ENCODE measurements at places on chromosomes 16 and 17. TPM values are rescaled to one million over a fixed set of nuclear protein-coding genes. Genes with fewer than 3 reads are reported as not detected.
A peak's percentile ranks its signal among the peaks of the same experiment; 100 is the strongest.

GRCh38 chr17:38729886-38730525 lies at the start of gene CISD3:
TSS of gene CISD3 (plus strand) at chr17:38730341. CDS start at chr17:38730359, 18 bp downstream.
- H3K27ac ChIP-seq = peak within 1 kb of the TSS; percentile 53
- H3K4me1 ChIP-seq = peaks cover 35% of the 10 kb centered on the region
- peaks cover 23% of the 10 kb centered on the region for H3K36me3 ChIP-seq
- peak; percentile 84 for DNase-seq
- H3K4me3 ChIP-seq = peak within 1 kb of the TSS; percentile 92
- peaks cover 17% of the 10 kb centered on the region for H3K27me3 ChIP-seq

- H3K4me1 ChIP-seq = peaks cover 3% of the 10 kb centered on the region
- H3K27ac ChIP-seq = peak within 1 kb of the TSS; percentile 70
- peak; percentile 85 for DNase-seq
- peak within 1 kb of the TSS; percentile 87 for H3K4me3 ChIP-seq
Measured at GRCh38 chr17:49230636-49231562, at the start of gene PHOSPHO1. TSS of gene PHOSPHO1 (minus strand) at chr17:49230787. CDS start at chr17:49226691, 4,096 bp downstream.

DNA sequence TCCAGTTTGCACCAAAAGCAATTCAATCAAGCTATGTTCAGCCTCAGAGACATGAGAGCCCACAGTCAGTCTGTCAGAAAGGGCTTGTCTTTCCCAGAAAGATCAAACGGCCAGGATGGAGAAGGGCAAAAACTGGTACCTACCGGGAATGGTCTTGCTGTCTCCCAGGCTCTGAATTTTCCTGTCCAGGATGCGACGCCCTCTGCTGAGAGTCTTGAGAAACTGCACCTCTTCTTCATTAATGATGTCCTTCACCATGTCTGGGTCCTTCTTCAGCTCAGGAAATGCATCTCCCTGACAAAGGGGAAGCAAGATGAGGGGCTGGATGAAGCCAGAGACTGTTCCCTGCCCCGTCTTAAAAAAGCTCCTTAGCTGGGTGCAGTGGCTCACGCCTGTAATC lies 15.8 kb upstream of the EXOSC6 start:
- H3K36me3 ChIP-seq = peaks cover 46% of the 10 kb centered on the region
- H3K27ac ChIP-seq = peak overlapping the region; percentile 18
- peaks cover 4% of the 10 kb centered on the region for H3K4me1 ChIP-seq
- no peaks in the 10 kb centered on the region for H3K27me3 ChIP-seq
- DNase-seq = peak; percentile 70
- H3K4me3 ChIP-seq = no peak overlapping the region

GRCh38 chr16:67530013-67530939 lies 1.6 kb downstream of the RIPOR1 start:
- H3K4me1 ChIP-seq = peaks cover 28% of the 10 kb centered on the region
- H3K27ac ChIP-seq = peak overlapping the region; percentile 77
- no peak for DNase-seq
- H3K27me3 ChIP-seq = peaks cover 34% of the 10 kb centered on the region

DNA sequence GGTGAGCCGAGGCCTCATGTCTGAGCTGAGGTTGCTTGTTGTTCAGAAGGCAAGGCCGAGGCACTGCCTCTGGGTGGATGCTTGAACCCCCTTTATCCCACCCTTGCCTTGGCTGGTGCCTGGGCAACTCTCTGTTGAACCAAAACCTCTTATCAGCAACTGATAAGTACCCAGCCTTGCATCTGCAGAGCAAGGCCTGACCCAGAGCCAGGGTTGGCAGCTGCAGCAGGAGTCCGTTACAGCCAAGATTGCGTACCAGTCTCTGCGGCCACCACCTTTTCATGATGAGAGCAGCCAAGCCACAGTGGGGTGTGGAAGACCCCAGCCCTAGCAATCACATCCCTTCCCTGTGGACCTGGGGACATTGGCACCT lies 118.3 kb downstream of the RAB11FIP4 start:
- no peaks in the 10 kb centered on the region for H3K36me3 ChIP-seq
- H3K4me1 ChIP-seq = no peaks in the 10 kb centered on the region
- H3K27ac ChIP-seq = no peak overlapping the region
- DNase-seq = no peak
- peaks cover 4% of the 10 kb centered on the region for H3K27me3 ChIP-seq

The FAM234A gene
- total RNA-seq = 72.3 TPM

GRCh38 chr16:11915114-11915643 lies 577 bp downstream of the GSPT1 start:
- H3K4me3 ChIP-seq = peak overlapping the region; percentile 98
- H3K36me3 ChIP-seq = peaks cover 6% of the 10 kb centered on the region
- DNase-seq = peak; percentile 60
- peaks cover 21% of the 10 kb centered on the region for H3K4me1 ChIP-seq
- H3K27me3 ChIP-seq = peaks cover 8% of the 10 kb centered on the region

The PYY gene
- total RNA-seq = not detected

DNA sequence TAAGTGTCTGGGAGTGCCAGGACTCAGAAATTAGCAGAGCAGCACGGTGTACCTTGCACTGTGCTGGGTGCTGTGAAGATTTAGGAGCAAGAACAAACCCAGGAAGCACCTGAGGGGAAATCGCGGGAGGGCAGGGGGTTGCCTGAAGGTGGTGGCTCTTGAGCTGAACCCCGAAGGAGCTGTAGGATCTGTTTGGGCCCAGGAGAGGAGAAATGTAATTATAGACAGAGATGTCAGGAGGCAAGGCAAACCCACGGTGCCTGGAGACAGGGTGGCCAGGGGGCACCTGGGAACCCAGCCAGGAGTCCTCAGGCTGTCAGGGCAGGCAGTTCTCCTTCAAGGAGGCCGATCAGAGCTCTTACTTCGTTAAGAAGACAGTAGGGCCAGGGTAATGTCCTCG lies 109.1 kb downstream of the C16orf78 start:
- DNase-seq = no peak
- peaks cover 4% of the 10 kb centered on the region for H3K27me3 ChIP-seq
- no peak overlapping the region for H3K27ac ChIP-seq
- peaks cover 8% of the 10 kb centered on the region for H3K36me3 ChIP-seq
- no peak overlapping the region for H3K4me3 ChIP-seq

GRCh38 chr17:42985225-42985624 lies 4.9 kb downstream of the RUNDC1 start:
- H3K4me1 ChIP-seq = peaks cover 22% of the 10 kb centered on the region
- H3K27ac ChIP-seq = peak overlapping the region; percentile 48
- no peak overlapping the region for H3K4me3 ChIP-seq
- H3K36me3 ChIP-seq = peaks cover 17% of the 10 kb centered on the region

GRCh38 chr16:19437280-19437679 lies 19.6 kb downstream of the TMC5 start:
- H3K4me1 ChIP-seq = peaks cover 4% of the 10 kb centered on the region

DNA sequence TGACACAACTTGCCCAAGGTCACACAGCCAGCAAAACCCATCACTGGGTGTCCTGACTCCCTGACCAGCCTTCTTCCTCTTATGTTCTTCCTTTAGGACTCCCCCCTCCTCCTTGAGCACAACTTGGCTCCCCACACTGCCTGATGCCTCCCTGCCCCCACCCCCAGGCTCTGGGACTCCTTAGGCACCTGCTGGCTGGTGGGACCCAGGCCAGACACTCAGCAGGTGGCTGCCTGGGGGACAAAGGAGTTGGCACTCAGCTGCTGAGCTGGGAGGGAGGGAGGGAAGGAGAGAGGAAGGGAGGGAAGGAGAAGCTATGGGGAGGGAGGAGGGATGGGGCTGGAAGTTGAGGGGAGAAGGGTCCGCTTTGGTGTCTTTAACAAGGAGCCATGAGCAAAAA lies 8.0 kb downstream of the SEZ6 start:
- no peak for DNase-seq
- peaks cover 19% of the 10 kb centered on the region for H3K27me3 ChIP-seq
- H3K4me3 ChIP-seq = no peak overlapping the region
- no peaks in the 10 kb centered on the region for H3K36me3 ChIP-seq

The ABCC12 gene
- total RNA-seq = 0.31 TPM

Measured in endothelial cell (in vitro differentiated cells).